Ascending aorta (tissue), 2 donors: ENCODE measurements at places on chromosomes 7 and 10.

- no peak for DNase-seq
- no peak overlapping the region for H3K27ac ChIP-seq
- no peaks in the 10 kb centered on the region for H3K36me3 ChIP-seq
- H3K27me3 ChIP-seq = no peaks in the 10 kb centered on the region
- peaks cover 19% of the 10 kb centered on the region for H3K4me1 ChIP-seq
- no peak overlapping the region for H3K4me3 ChIP-seq
Measured at GRCh38 chr10:24706479-24707118, 17.1 kb downstream of the ARHGAP21 start.

DNA sequence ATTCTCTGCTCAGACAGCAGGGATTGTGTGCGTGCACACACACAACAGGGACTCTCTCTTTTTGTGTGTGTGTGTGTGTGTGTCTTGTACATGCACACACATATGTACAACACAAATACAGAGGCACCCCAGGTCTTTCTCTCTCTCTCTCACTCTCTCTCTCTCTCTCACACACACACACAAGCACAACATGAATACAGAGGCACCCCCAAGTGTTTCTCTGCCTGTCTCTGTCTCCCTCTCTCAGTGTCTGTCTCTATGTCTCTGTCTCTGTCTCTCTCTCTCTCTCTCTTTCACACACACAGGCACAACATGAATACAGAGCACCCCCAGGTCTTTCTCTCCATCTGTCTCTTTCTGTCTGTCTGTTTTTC, 746 bp downstream of the NPFFR1 start:
- DNase-seq = no peak
- no peaks in the 10 kb centered on the region for H3K36me3 ChIP-seq
- peaks cover 7% of the 10 kb centered on the region for H3K27me3 ChIP-seq
- H3K4me3 ChIP-seq = no peak overlapping the region
- no peak overlapping the region for H3K27ac ChIP-seq

- H3K4me3 ChIP-seq = no peak overlapping the region
- H3K27me3 ChIP-seq = no peaks in the 10 kb centered on the region
- no peak for DNase-seq
- no peaks in the 10 kb centered on the region for H3K36me3 ChIP-seq
Measured at GRCh38 chr7:107628461-107629064, 32.1 kb upstream of the SLC26A4 start.

DNA sequence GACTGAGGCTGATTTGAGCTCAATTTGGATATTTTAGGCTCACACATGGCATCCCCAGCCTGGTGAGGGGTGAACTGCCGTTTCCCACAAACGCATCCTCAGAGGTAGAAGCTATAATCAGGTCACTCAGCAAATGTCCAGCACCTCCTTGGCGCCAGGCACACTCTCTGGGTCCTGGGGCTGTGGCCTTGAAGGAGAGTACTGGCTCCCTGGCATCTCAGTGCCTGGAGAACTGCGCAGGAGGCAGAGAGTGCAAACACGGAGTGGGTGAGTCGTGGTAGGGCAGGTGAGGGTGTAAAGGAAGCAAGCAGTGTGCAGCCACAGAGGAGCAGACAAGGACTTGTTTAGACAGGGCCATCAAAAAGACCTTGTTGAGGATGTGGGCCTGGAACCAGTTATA, 224.0 kb upstream of the ZNF32 start:
- no peaks in the 10 kb centered on the region for H3K36me3 ChIP-seq
- no peaks in the 10 kb centered on the region for H3K27me3 ChIP-seq
- H3K4me3 ChIP-seq = no peak overlapping the region
- no peaks in the 10 kb centered on the region for H3K4me1 ChIP-seq
- no peak for DNase-seq

DNA sequence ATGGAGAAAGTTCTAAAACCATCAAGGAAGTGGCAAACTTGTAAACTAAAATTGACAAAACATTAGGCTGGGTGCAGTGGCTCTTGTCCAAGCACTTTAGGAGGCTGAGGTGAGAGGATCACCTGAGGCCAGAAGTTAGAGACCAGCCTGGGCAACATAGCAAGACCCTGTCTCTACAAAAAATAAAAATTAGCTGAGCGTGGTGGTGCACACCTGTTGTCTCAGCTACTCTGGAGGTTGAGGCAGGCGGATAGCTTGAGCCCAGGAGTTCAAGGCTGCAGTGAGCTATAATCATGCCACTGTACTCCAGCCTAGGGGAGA, 29.4 kb upstream of the HNRNPH3 start:
- no peaks in the 10 kb centered on the region for H3K4me1 ChIP-seq
- no peaks in the 10 kb centered on the region for H3K36me3 ChIP-seq
- no peak for DNase-seq
- H3K27me3 ChIP-seq = no peaks in the 10 kb centered on the region

DNA sequence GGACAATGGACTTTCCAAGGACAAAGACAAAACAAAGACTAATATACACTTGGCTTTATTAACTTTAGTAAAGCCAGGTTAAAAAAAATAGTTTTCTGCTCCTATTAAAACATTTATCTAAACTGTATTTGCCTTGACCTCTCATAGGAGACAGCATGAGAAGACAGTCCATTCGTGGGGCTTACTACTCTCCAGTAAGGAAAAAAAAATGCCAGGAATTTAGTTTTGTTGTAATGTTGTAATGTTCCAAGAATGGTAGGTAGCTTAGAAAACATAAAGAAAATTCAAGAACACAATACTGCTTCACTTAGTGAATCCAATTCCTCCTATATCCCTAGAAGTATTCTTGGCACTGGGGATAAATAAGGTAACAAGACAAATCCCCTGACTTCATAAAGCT, 81.7 kb downstream of the KMT2C start:
- DNase-seq = no peak
- H3K4me1 ChIP-seq = peaks cover 10% of the 10 kb centered on the region
- H3K27me3 ChIP-seq = no peaks in the 10 kb centered on the region
- peaks cover 2% of the 10 kb centered on the region for H3K36me3 ChIP-seq

DNA sequence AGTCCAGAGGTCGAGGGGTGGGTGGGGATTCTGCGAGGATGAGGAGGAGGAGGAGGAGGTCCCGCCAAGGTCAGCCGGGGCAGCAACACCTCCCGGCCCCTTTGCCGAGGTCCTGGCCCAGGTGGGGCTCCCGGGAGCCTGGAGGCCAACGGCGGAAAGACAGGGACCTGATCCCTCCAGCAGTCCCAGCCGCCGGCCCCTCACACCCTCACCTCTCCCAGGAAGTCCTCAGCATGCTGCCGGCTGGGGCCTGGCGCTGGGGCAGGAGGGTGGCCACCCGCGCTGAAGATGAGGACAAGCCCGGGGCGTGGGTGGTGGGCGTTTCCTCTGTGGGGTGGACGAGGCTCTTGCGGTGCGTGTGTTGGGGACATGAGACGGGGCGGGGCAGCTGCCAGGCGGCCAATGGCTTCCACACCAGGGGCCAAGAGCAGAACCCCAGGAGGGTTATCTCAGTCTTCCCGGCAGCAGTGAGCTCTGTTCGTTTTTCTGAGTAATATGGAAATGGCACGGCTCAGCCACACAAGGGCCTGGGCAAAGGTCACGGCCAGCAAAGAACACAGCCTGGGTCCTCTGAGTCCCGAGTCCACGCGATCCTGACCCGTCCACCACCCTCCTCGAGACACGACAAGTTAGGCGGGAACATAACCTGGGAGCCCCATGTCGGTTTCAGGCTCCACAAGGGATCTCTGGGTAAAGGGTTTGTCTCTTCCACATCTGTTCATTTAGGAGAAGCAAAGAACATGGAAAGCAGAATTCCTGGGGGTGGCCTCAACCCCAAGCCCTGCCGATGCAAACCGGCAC, 82.9 kb upstream of the PDGFA start:
- H3K27me3 ChIP-seq = no peaks in the 10 kb centered on the region
- H3K27ac ChIP-seq = peak overlapping the region; percentile 98
- H3K36me3 ChIP-seq = no peaks in the 10 kb centered on the region
- peak; percentile 78 for DNase-seq

GRCh38 chr7:116432527-116432916, 67.0 kb upstream of the CAV2 start:
- no peak overlapping the region for H3K4me3 ChIP-seq
- DNase-seq = no peak
- no peaks in the 10 kb centered on the region for H3K36me3 ChIP-seq
- H3K4me1 ChIP-seq = peaks cover 15% of the 10 kb centered on the region

DNA sequence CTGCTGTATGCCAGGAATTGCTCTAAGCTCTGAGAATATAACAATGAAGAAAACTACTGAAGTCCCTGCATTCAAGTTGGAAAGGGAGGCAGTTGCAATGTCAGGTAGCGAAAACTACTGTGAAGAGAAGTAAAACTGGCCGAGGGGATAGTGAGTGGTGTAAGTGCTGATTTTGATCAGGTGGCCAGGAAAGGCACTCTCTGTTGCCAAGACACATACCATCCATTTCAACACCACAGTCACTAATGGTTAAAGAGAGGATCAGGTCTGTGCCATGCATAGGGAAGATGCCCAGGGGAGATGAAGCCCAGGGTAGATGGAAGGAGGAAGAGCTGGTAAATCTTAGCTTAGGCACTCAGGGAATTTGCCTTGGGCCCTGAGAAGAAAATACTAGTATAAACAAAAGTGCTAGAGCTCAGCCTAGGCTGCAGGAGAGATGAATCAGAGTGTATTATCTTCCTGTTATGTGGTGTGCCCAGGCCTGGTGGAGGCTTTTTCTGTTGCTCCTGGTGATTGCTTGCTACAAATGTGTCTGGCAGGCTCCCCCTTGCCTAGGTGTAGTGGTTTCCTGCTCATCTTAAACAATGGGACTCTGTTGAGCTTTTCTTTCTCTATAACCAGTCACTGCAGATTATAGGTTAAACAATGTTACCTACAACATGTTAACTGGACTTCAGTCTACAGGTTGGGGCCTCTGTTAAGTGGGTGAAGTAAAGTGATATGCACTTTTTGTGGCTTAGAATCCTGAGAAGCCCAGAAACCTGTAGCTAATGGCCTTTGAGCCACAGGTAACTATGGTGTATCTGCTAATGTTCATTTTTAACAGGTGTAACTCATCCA, 125.5 kb downstream of the LRRC4 start:
- no peaks in the 10 kb centered on the region for H3K4me1 ChIP-seq
- H3K36me3 ChIP-seq = no peaks in the 10 kb centered on the region
- H3K27ac ChIP-seq = no peak overlapping the region
- H3K4me3 ChIP-seq = no peak overlapping the region
- H3K27me3 ChIP-seq = no peaks in the 10 kb centered on the region

- DNase-seq = no peak
- no peaks in the 10 kb centered on the region for H3K36me3 ChIP-seq
Measured at GRCh38 chr10:71060476-71061426, 151.6 kb upstream of the UNC5B start.

DNA sequence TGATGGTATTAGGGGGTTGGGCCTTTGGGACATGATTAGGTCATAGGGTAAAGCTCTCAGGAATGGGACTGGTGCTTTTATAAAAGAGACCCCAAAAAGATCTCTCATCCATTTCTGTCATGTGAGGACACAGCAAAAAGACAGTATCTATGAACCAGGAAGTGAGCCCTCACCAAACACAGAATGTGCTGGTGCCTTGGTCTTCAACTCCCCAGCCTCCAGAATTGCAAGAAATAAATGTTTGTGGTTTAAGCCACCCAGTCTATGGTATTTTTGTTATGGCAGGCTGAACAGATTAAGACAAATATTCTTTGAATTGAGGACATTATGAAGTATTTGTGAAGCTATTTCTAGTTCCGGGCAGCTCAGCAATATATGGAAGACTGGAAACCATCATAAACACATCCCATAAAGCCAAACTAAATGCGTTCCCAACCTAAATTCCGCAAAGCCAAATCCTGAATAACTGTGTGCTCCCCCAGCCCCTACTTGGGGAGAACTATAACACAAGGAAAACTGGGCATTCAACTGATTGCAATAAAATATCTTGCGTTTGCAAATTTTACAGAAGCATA, 153.7 kb downstream of the GALNT17 start:
- H3K36me3 ChIP-seq = no peaks in the 10 kb centered on the region
- no peaks in the 10 kb centered on the region for H3K4me1 ChIP-seq
- DNase-seq = no peak
- H3K27ac ChIP-seq = peak overlapping the region; percentile 45

DNA sequence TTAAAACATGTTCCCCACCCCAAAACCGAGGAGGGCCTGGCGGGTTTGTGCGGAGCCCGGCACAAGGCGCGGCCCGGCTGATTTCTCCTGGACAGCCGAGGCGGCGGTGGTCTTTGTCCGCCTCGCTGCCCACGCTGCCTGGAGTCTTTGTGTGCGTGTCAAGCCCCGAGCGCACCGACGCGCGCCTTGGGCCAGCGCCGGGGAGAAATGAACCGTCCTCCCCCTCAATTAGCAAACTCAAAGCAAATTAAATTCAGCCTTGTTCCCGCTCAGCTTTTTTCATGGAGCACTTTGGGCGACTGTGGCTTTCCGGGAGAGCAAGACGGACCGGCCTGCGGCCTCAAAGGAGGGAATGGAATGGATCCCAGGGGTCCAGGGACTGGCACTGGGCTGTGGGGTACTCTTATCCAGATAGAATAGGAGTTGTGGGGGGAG, 4.1 kb downstream of the EMX2 start:
- H3K4me1 ChIP-seq = peaks cover 6% of the 10 kb centered on the region
- no peak overlapping the region for H3K4me3 ChIP-seq
- H3K27me3 ChIP-seq = peaks cover 40% of the 10 kb centered on the region
- DNase-seq = no peak
- no peaks in the 10 kb centered on the region for H3K36me3 ChIP-seq

- peaks cover 13% of the 10 kb centered on the region for H3K27me3 ChIP-seq
- no peaks in the 10 kb centered on the region for H3K36me3 ChIP-seq
- no peak within 1 kb of the TSS for H3K27ac ChIP-seq
- no peak for DNase-seq
- peak within 1 kb of the TSS; percentile 62 for H3K4me3 ChIP-seq
Measured at GRCh38 chr10:72087969-72088888, at the start of gene SPOCK2. TSS of gene SPOCK2 (minus strand) at chr10:72088551. CDS start at chr10:72088328, 223 bp downstream.

- no peak overlapping the region for H3K4me3 ChIP-seq
- no peak for DNase-seq
- H3K36me3 ChIP-seq = no peaks in the 10 kb centered on the region
Measured at GRCh38 chr7:34117573-34117972, 212.2 kb downstream of the BMPER start.

GRCh38 chr10:62024026-62024701, 122.7 kb downstream of the ARID5B start:
- H3K27me3 ChIP-seq = no peaks in the 10 kb centered on the region
- no peak overlapping the region for H3K4me3 ChIP-seq
- peaks cover 3% of the 10 kb centered on the region for H3K4me1 ChIP-seq
- H3K36me3 ChIP-seq = no peaks in the 10 kb centered on the region

DNA sequence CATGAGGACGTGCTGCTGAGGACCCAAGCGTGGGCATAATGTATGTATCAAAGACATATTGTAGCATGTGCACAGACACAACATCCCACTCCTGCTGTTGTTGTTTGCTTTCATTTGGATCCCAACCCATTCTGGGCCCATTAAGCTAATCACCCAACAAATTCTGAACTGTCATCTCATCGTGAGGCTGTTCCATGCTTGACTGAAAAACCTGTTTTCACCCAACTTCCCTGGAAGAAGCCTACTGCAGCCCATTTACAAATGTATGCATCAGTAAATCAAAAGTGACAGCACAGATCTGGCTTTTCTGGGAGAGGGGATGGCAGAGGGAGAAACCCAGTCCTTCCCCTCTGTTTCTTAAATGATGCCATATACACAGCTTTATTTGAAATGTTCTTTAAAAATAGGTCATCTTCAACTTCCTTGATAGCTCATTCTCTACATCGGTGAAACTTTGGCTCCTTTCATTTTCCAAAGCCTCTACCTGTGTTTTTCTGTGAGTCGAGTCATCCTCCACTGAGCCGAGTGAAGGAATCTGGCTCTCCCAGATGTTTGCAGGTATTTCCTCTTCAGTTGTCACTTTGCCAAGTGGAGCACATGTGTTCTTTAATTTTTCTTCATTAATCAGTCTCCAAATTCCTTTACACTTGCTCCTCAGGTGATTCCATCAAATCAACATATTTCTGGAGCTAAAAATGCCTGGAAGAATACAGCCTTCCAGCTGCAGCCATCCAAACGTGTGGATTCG, 151.8 kb downstream of the CHN2 start:
- H3K4me1 ChIP-seq = no peaks in the 10 kb centered on the region
- H3K27me3 ChIP-seq = no peaks in the 10 kb centered on the region
- no peak overlapping the region for H3K27ac ChIP-seq
- no peaks in the 10 kb centered on the region for H3K36me3 ChIP-seq
- DNase-seq = no peak
